HepG2 (cell line): ENCODE measurements at places on chromosomes 2 and 18. TPM values are rescaled to one million over a fixed set of nuclear protein-coding genes. Genes with fewer than 3 reads are reported as not detected.

DNA sequence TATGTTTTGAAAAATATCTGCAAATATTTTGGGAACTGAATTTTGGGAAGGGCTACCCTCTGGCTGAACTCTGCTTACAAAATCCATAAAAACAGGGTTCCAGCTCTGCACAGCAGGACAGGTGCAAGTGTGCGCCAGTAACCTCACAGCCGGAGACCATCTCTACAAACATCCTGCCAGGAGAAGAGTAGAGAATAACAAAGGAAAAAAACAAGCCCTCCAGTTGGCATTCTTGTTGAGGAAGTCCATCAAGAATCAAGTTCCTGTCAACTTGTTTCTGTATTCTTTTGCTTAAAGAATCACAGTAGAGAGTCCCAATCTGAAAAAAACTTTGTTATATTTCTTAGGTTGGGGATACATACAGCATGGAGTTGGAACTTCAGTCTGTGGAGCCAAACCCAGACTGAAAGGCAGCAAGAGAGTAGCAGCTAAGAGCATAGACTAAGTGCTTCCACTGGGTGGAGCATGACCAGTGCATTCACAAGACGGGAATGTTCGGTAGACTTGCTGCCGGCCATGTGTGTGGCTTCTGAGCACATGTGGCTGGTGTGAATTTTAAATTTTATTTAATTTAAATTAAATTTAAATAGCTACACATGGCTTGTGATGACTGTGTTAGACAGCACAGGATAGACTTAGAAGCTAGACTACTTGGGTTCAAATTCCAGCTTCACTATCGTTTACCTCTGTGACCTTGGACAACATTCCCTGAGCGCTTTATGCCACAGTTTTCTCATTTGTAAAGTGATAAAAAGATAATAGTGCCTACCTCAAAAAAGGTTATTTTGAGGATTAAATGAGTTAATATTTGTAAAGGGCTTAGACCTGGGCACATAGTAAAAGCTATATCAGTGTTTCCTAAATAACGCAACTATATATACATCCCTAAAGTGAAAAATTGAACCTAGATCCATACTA lies 41.9 kb downstream of the SPTBN1 start:
- peaks cover 53% of the 10 kb centered on the region for H3K4me1 ChIP-seq
- H3K27me3 ChIP-seq: no peaks in the 10 kb centered on the region
- H3K4me3 ChIP-seq: no peak overlapping the region
- peak overlapping the region; percentile 54 for H3K27ac ChIP-seq
- H3K36me3 ChIP-seq: peaks cover 4% of the 10 kb centered on the region; the same call in 2 of the 3 replicates

DNA sequence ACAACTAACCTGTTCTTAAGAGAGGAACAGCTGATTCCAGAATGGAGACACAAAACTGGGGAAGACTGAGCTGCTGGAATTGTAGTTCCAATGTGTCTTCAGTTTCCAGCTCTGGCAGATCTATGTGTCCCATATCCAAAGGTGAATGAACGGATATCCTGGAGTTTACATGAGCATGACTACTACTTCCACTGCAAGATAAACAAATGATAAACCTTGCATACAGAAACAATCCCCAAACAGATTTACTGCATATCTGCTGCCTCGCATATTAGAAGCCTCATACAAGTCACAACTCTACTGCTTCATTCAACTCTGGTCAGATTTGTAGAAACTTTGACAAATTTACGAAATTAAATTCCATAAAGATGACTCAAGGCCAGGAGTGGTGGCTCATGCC lies 15.0 kb downstream of the RTTN start:
- H3K27ac ChIP-seq: no peak overlapping the region
- no peaks in the 10 kb centered on the region for H3K27me3 ChIP-seq
- no peaks in the 10 kb centered on the region for H3K4me1 ChIP-seq

DNA sequence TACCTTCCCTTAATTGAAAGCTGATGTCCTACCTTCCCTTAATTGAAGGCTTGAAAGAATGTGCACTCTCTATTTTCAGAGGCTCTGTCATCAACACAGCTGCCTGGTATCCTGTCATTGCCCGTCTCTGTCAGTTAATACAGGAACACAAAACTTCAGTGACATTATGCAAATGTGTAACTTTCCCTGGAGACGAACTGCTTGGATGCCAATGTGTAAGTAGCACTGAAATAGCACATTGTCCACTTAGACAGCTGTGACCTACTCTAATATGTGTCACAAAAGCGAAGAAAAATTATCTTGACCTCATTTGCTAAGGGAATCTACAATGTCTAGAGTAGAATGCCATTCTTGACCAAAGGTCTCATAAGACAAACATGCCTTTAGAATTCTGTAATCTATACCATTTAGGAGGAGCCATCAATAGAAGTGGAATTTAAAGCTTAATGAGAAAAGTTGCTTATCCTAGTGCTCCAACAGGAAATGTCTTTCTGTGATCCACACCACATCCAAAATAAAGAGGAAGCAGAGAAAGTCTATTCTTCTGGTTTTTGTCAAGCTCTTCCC lies 138.1 kb downstream of the BARD1 start:
- no peaks in the 10 kb centered on the region; the same call in 2 of the 3 replicates for H3K27me3 ChIP-seq
- no peak overlapping the region for H3K4me3 ChIP-seq
- no peak overlapping the region for H3K27ac ChIP-seq
- no peaks in the 10 kb centered on the region for H3K4me1 ChIP-seq
- no peaks in the 10 kb centered on the region for H3K36me3 ChIP-seq

- DNase-seq: peak; percentile 19
- H3K27me3 ChIP-seq: peaks cover 2% of the 10 kb centered on the region
- no peak overlapping the region for H3K27ac ChIP-seq
- H3K4me3 ChIP-seq: no peak overlapping the region
- no peaks in the 10 kb centered on the region for H3K4me1 ChIP-seq
Measured at GRCh38 chr2:98158305-98158704, 71.3 kb downstream of the VWA3B start.

DNA sequence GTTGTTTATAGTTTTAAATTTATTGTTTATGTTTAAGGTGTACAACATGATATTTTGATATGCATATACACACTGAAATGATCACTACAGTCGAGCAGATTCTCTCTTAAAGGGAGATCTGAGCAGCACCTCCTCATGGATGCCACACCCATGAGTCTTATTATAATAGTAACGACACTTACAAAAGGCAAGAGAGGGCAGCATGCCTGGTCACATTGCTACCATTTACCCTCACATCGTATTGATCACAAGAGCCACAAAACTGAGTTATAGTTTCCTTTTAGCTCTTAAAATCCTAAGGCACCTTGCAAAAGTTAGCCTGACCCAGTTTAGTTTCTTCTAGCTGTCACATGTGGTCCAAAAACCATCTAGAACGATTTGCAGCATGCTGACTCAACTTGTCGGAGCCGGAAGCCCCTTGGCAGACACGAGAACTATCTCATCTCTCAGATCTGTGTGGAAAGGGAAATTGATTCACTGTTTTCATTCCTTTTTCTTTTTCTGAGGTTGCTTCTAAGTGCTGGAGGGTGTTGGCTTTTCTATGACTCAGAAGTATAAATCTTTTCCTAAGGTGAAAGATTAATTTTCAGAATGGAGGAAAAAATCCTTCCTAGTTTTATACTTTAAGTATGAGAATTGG lies 85.3 kb downstream of the CDC42EP3 start:
- H3K4me1 ChIP-seq: no peaks in the 10 kb centered on the region
- no peak for DNase-seq
- no peak overlapping the region for H3K27ac ChIP-seq

GRCh38 chr2:16478434-16479210 lies 187.0 kb downstream of the CYRIA start:
- H3K27me3 ChIP-seq: no peaks in the 10 kb centered on the region
- H3K4me3 ChIP-seq: no peak overlapping the region
- H3K36me3 ChIP-seq: no peaks in the 10 kb centered on the region
- DNase-seq: no peak
- no peaks in the 10 kb centered on the region for H3K4me1 ChIP-seq
- no peak overlapping the region for H3K27ac ChIP-seq

DNA sequence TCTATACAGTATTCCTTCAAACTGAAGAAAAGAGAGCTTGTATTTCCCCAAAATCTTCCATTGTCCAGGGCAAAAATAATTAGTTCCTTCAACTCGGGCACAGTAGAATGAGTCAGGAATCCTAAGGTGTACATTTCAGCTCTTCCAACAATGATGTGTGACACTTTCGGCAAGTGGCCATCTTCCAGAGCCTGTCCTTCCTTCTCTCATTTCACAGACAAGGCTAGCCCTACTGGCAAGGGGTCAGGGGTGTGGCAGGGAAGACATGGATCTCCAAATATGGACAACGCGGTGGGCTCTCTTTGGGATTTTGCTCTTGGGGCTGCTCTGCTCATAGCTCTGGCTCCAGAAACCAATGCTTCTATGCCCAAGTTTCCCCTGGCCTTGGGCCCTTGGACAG lies 6.0 kb downstream of the B4GALT6 start:
- no peak for DNase-seq
- peaks cover 16% of the 10 kb centered on the region for H3K4me1 ChIP-seq
- H3K27ac ChIP-seq: no peak overlapping the region
- no peaks in the 10 kb centered on the region for H3K27me3 ChIP-seq
- H3K4me3 ChIP-seq: no peak overlapping the region
- H3K36me3 ChIP-seq: no peaks in the 10 kb centered on the region

GRCh38 chr18:23881778-23882177 lies 132.8 kb upstream of the TTC39C start:
- no peaks in the 10 kb centered on the region for H3K27me3 ChIP-seq
- H3K36me3 ChIP-seq: no peaks in the 10 kb centered on the region
- peaks cover 38% of the 10 kb centered on the region for H3K4me1 ChIP-seq

DNA sequence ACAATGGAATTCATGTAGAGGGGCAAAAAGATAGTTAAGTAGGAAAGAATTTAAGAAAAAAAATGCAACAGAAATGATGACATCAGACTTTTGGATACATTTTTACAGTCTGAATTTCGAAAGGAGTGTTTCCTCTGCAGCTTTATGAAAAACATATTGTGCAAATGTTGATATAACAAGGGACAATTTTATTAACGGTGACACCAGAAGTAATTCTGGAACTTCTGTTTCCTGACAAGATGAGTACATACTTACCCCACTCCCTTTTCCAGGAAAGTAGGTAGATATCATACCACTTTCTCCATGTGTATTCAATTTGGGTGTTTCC lies 369.6 kb downstream of the FBXO15 start:
- H3K27me3 ChIP-seq: no peaks in the 10 kb centered on the region
- H3K36me3 ChIP-seq: no peaks in the 10 kb centered on the region
- H3K4me1 ChIP-seq: no peaks in the 10 kb centered on the region
- no peak overlapping the region for H3K4me3 ChIP-seq
- no peak for DNase-seq

- no peaks in the 10 kb centered on the region for H3K4me1 ChIP-seq
- H3K4me3 ChIP-seq: no peak overlapping the region
- no peak for DNase-seq
- H3K27ac ChIP-seq: no peak overlapping the region
- no peaks in the 10 kb centered on the region for H3K27me3 ChIP-seq
Measured at GRCh38 chr18:60541661-60542060, 169.1 kb upstream of the MC4R start.

DNA sequence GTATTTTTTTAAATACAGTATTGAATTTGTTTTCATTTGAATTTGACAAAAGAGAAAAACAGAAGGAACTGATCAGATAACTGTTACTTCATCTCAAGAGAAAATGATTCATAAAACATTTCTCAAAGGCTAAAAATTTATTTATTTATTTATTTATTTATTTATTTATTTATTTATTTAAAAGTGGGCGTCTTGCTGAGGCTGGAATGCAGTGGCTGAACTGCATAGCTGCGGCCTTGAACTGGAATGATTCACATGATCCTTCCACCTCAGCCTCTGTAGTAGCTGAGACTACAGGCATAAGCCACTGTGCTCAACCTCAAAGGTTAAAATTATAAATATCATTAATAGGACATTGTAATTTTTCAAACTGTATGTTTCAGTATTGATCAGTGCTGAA lies 4.5 kb upstream of the PUM2 start:
- H3K27me3 ChIP-seq: no peaks in the 10 kb centered on the region; the same call in 2 of the 3 replicates
- H3K4me1 ChIP-seq: peaks cover 34% of the 10 kb centered on the region
- H3K36me3 ChIP-seq: no peaks in the 10 kb centered on the region
- no peak overlapping the region for H3K27ac ChIP-seq
- DNase-seq: peak; percentile 51
- H3K4me3 ChIP-seq: no peak overlapping the region

- H3K4me1 ChIP-seq: peaks cover 42% of the 10 kb centered on the region
- H3K36me3 ChIP-seq: no peaks in the 10 kb centered on the region
- DNase-seq: no peak
- no peak overlapping the region for H3K4me3 ChIP-seq
- no peak overlapping the region for H3K27ac ChIP-seq
- H3K27me3 ChIP-seq: peaks cover 6% of the 10 kb centered on the region; the same call in 1 of the 3 replicates
Measured at GRCh38 chr18:35508030-35508429, 10.3 kb upstream of the INO80C start.

DNA sequence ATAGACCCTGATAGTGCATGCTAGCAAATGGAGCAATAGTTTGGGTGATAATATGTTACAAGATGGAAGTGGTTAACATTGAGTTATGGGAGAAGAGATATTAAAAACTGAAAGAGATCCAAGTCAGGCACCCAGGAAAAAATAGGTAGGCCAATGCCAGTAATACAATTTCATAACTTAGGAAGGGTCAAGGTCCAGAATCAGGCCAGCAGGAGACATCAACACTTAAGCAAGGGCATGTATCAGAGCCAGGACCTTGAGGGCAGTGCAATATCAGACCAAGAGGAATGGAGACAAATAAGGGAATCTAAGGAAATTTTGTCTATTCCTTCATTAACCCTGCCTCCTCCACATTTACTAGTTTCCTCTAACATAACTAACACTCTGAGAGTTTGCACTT lies 124.1 kb upstream of the NYAP2 start:
- no peak for DNase-seq
- H3K4me3 ChIP-seq: no peak overlapping the region
- no peak overlapping the region for H3K27ac ChIP-seq
- H3K36me3 ChIP-seq: no peaks in the 10 kb centered on the region

- no peaks in the 10 kb centered on the region for H3K36me3 ChIP-seq
- no peak overlapping the region for H3K27ac ChIP-seq
- H3K4me3 ChIP-seq: no peak overlapping the region
- H3K4me1 ChIP-seq: peaks cover 13% of the 10 kb centered on the region
Measured at GRCh38 chr18:23650968-23651927, 11.5 kb downstream of the ANKRD29 start.

GRCh38 chr2:168518555-168519066 lies 62.5 kb downstream of the CERS6 start:
- H3K36me3 ChIP-seq: no peaks in the 10 kb centered on the region
- no peaks in the 10 kb centered on the region for H3K27me3 ChIP-seq
- no peak overlapping the region for H3K4me3 ChIP-seq
- H3K27ac ChIP-seq: no peak overlapping the region
- no peak for DNase-seq

DNA sequence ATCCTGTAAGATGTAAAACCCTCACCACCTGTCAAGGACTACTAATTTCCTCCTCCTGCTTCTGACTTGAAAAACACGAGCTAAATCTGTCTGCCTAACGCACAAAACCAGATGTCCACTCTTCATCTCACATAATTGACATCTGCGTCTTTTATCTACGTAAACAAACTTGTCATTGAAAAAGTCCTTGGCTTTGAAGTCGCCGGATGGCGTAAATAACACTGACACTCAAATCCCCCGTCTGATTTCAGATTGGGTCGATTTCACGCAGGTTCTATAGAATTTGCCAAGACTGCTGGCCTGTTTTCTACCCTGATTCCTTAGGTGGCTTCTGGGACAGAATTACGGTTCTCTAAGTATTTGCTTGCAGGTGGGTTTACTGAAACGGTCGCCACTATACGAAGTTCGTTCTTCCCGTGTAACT lies 539 bp upstream of the MOB4 start:
- no peaks in the 10 kb centered on the region for H3K36me3 ChIP-seq
- H3K4me3 ChIP-seq: peak overlapping the region; percentile 98
- H3K27ac ChIP-seq: peak overlapping the region; percentile 77
- peak; percentile 61 for DNase-seq
- H3K4me1 ChIP-seq: peaks cover 45% of the 10 kb centered on the region
- no peaks in the 10 kb centered on the region for H3K27me3 ChIP-seq

RND3 gene
- 0.24 and 0.42 TPM in 2 replicates for polyA plus RNA-seq

PLEKHB2 gene
- 61.5 and 73.0 TPM in 2 replicates for polyA plus RNA-seq

KIF1A gene
- polyA plus RNA-seq: 0.01 and 0.03 TPM in 2 replicates

FN1 gene
- 6,471 and 8,294 TPM in 2 replicates for polyA plus RNA-seq

GNAL gene
- 0.63 and 0.87 TPM in 2 replicates for polyA plus RNA-seq

DNAJC5G gene
- polyA plus RNA-seq: 0.05 and 0.07 TPM in 2 replicates

CD8B gene
- 0.04 TPM in 1 of 2 replicates, not detected in the other for polyA plus RNA-seq
